ENCODE measurements at places on chromosomes 13 and 19. TPM values are rescaled to one million over a fixed set of nuclear protein-coding genes. Genes with fewer than 3 reads are reported as not detected.

GRCh38 chr13:72666391-72666790, 61.0 kb downstream of the MZT1 start:
- no peak for DNase-seq

GAPDHS gene
- not detected for total RNA-seq

TRIP10 gene
- total RNA-seq, result 93.2 TPM

GSX1 gene
- not detected for total RNA-seq

SBNO2 gene
- 59.9 TPM for total RNA-seq

URAD gene
- 142 TPM for total RNA-seq

- no peak for DNase-seq
These were observed 224.2 kb upstream of the IRS2 start for GRCh38 chr13:110010404-110011138.

MLLT1 gene
- 22.8 TPM for total RNA-seq

DNA sequence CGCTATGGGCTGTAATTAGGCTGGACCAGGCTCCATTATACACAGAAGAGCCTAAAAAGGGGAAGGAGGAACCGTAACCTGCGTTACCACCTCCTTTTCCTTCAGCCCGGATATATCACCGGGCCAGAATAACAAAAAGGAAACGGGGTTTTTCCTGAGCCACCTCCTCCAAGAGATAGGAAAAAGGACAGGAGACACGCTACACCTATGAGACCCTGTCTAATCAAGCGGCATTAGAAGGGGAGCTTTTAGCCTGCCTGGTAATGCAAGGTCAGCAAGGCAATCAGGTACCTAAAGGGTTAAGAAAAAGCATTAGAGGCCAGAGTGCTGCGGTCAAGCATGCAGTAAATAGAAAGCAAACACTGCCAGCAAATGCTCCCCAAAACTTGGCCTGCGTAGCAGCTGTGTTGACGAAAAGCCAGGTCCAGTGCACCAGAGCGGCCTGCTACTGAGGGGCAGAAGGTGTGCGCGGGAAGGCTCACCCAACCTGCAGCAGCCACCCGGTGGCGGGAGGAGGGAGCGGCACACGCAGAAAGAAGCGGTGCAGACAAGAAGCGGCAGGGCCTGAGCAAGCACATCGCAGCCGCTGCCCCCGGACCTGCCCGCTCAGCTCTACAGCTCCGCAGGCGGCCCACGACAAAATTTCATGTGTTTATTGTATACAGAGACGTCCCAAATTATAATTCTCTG, 1466.1 kb downstream of the UQCRFS1 start:
- peak; percentile 21 for DNase-seq

GRCh38 chr19:18306209-18306887, 16.5 kb downstream of the LSM4 start:
- DNase-seq, result peak; percentile 44

SIGLEC10 gene
- total RNA-seq, result 4.9 TPM

- DNase-seq, result peak; percentile 41
These were observed 741 bp downstream of the PLEKHF1 start for GRCh38 chr19:29665826-29666577.

SLC27A5 gene
- total RNA-seq, result 4.4 TPM

- no peak for DNase-seq
These were observed 2.5 kb downstream of the LYL1 start for GRCh38 chr19:13100031-13100588.

DNA sequence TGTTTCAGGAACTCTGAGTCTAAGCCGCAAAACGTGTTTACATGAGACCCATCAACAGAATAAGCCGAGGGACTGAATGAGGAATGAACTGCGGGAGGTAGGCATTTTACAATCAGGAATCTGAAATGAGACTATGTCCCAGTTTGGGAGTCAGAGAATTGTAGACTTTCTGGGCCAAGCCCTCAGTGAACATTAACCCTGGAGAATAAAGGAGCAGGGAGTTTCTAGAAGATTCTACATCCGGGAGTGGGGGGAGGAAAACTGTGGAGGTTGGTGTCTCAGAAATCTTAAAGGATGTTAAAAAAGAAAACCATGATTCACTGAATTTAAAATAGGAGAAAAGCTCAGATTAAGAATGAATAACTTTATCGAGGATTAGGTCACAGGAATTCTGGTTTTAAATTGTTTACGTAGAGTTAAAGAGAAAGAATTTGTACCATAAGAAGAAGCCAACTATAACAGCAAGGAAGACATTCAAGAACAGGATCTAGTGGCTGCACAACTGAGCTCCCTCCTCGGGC, 18.5 kb downstream of the RFX2 start:
- peak; percentile 50 for DNase-seq

DNA sequence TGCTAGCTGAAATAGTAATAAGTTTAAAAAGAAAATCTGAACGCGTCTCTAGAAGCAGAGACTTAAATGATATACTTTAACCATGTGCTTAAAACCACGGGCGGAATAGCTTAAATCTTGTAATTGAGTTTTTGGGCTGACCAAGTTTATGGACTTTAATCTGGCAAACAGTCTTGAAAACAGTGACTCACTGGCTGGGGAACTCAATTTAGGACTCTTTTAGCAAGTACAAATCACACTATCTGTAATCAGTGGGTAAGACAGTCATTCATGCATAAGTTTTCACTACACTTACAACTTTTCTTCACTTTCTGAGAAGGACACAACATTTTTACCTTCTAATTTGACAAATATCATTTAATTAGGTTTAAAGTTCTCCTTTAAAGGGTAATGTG, 26.8 kb downstream of the ZNF627 start:
- DNase-seq, result no peak

CTXN1 gene
- total RNA-seq, result 6.7 TPM

ZSCAN4 gene
- not detected for total RNA-seq

DNA sequence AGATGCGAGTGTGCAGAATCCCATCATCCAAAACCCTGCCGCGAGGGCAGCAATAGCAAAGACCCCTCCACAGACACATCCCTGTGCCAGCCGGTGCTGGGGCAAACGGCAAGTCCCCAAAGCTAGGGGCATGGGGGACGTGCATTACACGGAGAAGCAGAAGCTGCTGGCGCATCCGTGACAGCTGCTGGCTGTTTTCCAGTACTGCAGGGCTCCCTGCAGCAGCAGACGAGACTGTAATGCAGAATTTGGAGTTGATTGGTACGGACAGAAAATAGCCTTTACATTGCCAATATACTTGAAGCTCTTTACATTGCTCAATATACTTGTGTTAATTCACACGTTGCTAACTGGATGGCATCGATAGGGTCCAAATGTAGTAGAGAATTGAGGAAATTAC, 77.2 kb upstream of the TMTC4 start:
- no peak for DNase-seq

- DNase-seq, result peak; percentile 36
These were observed 4.7 kb upstream of the IRS2 start for GRCh38 chr13:109790942-109791605.

- no peak for DNase-seq
These were observed 175.9 kb upstream of the TRPC4 start for GRCh38 chr13:38045278-38046048.

DNA sequence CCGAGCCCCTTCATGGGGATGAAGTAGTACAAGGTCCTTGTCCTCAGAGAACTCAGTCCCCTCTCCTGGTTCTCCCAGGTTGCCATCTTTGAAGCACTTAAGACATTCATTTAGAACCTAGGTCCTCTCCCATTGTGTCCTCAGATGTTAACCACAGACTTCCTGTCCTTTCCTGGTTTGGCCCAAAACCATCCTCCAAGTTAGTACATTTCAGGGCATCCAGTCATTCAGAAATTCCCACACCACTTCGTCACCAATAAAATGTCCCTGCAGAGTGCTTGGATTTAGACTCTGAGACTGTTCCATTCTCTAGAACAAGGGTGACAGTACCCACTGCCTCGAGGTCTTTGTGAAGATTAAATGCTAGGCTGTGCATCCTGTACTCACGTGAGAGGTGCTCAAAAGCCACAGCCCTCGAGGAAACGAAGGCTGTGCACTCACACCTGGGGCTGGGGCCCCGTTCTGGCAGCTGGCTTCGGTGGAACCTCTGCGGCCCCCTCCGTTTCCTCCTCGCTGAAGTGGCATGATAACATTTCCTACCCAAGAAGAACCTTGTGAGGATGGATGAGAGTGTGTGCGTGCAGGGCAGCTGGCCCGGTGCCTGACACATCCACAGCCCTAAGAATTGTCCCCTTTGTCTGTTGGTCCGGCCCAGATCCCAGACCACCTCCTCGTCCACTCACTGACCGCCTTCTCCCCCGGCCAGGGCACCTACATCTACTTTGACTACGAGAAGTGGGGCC, 4.7 kb downstream of the LENG1 start:
- no peak for DNase-seq

DNA sequence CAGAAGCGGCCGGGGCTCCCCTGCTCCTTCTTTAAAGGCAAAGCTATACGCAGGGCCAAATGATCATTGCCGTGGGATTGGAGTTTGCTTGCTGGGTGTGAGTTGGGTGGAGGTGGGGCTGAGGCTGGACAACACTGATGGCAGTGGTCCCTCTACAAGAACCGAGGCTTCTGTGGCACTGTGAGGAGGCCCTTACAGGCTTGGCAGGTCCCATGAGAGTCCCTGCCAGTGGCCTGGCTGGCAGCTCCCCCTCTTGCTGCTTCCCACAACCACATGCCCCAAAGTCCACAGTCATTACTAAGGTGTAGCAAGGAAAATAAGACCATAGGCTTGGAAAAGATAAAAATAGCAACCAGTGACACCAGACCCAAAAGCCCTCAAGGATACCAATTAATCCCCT, 98.4 kb downstream of the ANKRD10 start:
- no peak for DNase-seq
